ELR (cell line): ENCODE measurements at places on chromosomes 5 and 9.

DNA sequence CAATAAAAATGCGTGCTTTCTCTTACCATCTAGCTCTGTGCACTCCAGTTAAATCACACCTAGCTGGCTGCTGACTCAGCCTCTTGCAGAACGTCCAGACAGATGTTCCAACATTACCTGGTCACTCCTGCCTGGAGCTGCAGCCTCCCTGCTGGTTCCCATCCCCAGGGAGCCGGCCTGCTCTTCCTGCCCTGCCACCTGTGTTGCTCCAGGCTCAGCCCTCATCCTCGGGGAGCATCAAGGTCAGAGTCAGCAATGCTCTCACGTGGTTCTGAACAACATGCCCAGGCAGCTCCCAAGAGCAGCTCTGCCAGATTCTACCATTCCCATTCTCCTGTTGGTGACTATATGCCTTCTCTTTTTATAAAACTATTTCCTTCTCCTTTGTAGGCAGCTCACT, 81.3 kb downstream of the GADD45G start:
- no peak for DNase-seq

DNA sequence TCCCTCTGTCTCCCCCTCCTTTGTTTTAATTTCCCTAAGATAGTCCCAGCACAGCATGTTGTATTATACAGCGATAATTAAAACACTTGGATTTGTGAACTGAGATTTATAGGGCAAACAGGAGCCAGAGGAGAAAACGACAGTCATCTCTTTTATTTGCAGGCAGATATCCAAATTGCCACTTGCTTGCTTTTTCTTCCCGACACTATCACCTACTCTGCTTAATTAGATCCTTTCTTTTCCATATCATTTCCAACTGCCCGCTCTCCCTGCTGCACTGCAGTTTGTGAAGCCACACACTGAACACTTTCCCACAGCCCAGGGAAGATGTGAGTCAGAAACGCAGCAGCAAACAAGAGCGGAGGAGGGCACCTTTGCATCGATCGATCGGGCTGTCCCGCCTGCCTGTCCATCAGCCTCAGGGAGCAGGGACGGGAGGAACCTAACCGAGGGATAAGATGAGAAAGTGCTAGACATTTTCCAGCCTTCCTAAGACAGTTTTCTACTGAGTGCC, 35.8 kb upstream of the SPRY4 start:
- DNase-seq, result peak; percentile 89

DNA sequence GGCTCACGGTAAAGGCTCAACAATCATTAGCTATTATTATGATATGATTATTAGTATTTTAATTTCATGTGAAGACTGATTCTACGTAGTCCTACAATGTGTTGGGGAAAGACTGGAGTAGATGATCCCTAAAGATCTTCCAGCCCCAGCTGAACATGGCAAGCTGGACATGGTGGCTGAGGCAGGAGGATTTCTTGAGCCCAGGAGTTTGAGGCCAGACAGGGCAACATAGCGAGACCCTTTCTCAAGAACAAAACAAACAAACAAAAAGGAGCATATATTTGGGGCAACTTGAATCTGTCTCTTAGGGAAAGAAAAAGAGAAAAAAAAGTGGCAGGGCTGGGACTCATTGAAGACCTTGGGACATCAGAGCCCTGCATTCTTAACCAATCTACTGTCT, 16.2 kb upstream of the FAT2 start:
- no peak for DNase-seq

- no peak for DNase-seq
Observed at GRCh38 chr5:91741764-91742505, 358.8 kb upstream of the ARRDC3 start.
